Neural crest cell (in vitro differentiated cells): ENCODE measurements at places on chromosomes 11 and 22.

DNA sequence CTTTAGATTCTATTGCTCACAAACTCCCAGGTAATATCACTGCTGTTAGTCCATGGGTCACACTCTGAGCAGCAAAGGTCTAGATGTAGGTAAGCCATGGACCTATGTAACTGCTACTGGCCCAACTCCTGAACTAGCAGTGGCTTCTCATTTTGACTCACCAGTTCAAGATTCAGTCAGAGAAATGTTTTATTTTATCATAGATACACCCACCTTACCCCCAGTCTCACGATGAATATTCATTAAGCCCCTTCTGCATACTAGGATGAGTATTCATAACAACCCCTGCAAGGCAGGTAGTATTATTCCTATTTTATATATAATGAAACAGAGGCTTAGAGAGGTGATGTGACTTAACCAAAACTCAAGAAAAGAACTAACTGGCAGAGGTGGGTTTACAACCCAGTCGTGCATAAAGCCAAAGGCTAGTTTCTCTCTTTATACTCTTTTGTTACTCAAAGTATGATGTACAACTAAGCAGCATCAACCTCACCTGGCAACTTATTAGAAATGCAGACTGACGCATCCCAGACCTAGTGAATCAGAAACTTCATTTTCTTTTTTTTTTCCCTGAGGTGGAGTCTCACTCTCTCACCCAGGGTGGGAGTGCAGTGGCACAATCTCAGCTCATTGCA, 957.6 kb upstream of the CCDC90B start:
- no peak for DNase-seq

DNA sequence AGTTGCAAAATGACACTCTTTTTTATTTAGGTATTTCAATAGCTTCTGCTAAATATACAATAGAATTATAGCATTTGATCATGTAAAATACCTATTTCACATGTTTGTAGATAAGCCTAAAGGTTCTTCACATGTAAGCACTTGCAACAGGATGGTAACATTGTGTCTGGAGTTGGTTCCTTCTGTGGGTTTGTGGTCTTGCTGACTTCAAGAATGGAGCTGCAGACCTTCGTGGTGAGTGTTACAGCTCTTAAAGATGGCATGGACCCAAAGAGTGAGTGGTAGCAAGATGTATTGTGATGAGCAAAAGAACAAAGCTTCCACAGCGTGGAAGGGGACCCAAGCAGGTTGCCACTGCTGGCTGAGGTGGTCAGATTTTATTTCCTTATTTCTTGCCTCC, 246.4 kb upstream of the PDGFD start:
- DNase-seq, result no peak

- DNase-seq, result no peak
Measured at GRCh38 chr11:17572791-17573460, 25.9 kb downstream of the OTOG start.

DNA sequence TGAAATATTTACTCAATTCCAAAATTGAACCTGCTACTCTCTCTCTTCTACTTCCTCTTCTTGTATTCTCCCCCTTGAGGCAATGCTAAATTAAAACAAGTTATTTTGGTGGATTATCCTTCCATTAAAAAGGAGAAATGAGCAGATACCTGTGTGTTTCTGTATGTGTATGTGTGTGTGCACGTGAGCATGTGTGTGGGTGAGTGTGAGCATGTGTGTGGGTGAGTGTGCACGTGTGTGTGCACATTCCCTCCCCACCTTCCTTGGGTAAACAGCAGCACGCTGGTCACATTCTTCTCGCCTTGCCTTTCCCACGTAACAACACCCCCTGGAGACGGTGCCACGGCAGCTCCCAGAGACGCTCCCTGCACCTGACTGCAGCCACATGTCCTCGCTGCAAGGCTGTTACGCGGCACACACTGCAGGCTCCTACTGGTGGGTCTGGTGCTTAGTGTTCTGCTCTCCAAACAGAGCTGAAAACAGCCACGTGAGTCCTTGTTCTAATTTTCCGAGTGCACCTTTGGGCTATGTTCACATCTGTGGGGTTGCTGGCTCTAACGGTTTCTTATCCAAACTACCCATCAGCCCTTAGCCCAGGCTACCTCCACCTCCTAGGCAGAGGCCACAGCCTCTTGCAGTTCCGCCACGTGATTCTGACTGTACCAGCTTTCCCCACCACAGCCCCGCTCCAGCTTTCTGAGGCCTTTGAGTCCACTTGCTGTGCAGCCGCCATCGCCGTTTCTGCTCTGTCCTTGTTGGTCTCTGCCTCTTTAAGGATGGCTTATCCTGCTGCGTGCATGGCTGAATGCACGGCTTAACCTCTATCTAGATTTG, 123.4 kb downstream of the CTTN start:
- DNase-seq, result no peak

- no peak for DNase-seq
Measured at GRCh38 chr22:37680191-37680851, 4.9 kb downstream of the LGALS1 start.

DNA sequence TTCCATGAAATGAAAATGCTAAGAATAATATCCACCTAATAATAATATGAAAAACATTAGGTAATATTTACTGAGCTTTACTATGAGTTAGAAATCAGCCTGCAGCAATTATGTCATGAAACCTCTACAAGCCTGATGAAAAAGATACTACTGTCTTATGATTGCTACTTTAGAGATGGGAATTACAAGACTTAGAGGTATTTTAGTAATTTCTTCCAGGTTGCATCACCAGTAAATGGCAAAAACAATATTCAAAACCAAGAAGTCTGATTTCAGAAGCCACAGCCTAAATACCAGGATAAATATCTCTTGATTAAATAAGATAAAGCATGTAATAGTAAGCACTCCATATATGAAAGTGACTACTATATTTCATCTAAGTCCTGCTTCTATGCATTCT, 13.8 kb downstream of the OR5B21 start:
- no peak for DNase-seq

DNA sequence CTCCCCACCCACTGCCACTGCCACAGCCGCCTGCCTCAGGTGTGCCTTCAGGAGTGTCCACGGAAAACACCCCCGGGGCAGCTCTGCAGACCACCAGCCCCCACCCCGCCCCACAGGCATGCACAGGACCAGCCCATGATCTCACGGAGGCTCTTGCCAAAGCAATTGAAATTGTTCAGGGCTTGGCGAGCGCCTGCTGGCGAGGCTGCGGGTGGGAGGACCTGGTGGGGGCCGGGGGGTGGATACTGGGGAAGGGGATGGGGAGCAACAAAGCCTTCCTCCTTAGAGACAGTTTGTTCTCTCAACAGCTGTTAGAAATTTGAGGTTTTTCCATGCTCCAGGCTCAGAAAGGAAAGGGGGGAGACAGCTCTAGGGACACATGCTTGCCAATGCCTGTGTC, 274.7 kb downstream of the MN1 start:
- no peak for DNase-seq

- DNase-seq, result no peak
Measured at GRCh38 chr11:113163291-113164030, 150.9 kb upstream of the TTC12 start.

- no peak for DNase-seq
Measured at GRCh38 chr11:113476553-113476952, 1.4 kb upstream of the DRD2 start.

DNA sequence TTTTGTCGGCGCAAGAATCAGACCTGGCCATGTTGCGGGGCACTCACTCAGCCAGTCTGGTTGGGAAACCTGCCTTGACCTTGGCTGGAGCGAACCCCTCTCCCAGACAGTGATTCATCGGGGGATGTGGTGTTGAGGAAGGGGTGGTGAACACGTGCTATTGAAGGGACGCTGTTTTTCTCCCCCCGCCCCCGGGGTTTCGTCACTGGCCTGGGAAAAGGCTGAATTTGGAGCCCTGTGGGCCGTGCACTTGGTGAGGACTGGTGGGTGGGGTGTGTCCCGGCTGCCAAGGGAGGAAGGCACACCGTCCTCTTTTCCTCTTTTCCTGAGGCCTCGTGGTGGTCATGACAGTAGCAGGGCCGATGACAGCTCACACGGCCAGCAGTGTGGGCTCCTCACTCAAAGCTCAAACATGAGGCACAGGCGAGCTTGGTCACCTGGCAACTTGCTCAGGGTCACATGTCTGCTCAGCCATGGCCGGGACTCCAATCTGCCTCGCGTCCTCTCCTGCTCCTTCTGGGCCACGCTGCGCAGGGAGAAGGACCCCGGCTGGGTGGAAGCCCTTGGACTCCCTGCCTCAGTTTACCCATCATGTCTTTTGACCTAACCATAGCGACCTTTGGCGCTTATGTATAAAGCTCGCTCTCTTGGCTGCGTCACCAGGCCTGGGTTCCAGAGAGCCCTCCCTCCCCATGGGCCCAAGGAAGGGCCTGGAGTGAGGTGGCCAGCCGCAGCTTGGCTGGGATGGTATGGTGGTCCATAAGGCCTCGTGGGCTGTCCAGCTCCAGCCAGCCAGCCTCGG, 49.4 kb downstream of the SMIM38 start:
- DNase-seq, result no peak

DNA sequence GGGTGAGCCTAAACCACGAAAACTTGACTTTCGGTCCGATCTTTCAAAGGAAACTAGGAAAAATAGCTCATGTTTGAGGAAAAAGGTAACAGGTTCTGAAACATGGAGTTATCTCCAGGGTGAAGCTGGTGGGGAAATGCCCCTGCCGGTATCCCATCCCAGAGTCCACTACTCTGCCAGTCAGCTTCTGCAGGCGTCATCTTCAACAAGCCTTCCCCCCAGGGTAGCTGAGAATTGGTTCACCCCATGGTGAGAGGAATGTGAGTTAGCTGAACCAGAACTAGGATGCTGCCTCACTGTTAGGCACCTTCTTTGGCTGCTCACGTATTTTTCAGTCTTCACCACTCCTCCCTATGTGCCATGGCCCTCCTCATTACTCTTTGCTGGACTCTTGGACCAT, 1.1 kb downstream of the GVQW3 start:
- DNase-seq, result no peak

DNA sequence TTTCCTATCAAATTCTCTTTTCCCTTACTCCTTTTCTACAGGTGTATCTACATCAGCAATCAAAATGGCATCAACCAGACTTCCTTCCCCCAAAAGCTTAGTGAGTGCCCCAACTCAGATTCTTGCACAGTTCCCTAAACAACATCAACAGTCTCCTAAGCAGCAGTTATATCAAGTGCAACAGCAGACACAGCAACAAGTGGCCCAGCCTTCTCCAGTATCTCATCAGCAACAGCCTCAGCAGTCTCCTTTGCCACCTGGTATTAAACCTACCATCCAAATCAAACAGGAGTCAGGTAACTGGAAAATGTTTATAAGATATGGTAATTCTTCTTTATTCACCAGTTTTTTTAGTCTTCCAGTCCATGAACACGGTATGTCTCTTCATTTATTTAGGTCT, 51.4 kb downstream of the EMSY start:
- no peak for DNase-seq

DNA sequence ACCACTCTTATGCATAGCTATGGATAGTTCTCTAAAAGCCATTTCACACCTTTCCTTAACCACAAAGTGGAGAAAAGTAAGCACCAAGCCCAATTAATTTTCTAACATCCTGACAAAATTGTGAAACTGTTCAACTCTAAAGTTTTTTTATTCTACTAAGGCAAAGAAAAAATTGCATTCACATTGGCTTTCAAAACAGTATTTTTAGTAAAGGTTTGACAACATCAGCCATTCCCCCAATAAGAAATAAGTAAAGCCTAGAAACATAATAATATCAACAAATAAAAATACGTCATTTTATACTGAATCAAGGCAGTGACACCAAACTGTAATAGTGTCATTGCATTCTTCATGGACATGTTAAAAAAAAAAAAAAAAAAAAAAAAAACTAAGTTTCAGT, 11.1 kb downstream of the FAM168A start:
- DNase-seq, result no peak

DNA sequence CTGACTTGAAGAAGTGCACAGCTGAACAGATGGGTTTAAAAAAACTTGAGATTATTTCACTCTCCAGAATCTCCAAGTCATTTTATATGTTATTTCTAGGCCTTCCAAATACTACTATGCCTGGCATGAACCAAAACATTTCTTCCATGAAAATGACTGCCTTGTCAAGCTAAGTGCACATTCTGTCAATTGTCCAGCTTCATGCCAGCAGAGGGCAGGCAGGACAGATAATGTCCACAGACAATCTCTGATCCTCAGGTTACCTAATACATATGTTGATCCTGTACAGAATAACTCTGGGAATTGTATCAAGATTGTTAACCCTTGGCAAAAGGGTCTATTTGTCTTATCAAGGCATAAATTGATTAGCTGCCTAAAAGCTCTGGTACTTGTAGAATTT, 229.5 kb downstream of the AASDHPPT start:
- DNase-seq, result no peak

- DNase-seq, result no peak
Measured at GRCh38 chr11:47477323-47477722, 28.4 kb upstream of the RAPSN start.

- no peak for DNase-seq
Measured at GRCh38 chr22:36328635-36329253, 59.0 kb downstream of the MYH9 start.

GRCh38 chr22:38097557-38098409, 12.7 kb downstream of the BAIAP2L2 start:
- DNase-seq, result peak; percentile 43

DNA sequence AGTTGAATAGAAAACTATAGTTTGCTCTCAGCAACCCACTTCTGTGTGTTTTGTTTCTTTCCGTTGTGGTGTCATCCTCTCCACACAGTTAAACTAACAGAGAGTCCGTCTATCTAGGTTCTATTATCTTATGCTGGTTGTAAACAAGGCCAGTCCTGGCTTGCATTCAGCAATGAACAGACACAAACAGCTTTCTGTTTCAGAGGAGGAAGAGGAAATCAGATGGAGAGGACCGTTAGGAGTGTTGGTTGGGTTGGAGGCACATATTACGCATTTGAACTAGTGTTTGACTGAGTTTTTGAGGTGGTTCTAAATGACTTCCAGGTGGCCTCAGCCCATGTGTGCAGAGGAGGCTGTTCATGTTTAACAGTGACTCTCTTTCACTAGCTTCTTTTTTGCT, 129.5 kb upstream of the SORL1-AS1 start:
- DNase-seq, result no peak

DNA sequence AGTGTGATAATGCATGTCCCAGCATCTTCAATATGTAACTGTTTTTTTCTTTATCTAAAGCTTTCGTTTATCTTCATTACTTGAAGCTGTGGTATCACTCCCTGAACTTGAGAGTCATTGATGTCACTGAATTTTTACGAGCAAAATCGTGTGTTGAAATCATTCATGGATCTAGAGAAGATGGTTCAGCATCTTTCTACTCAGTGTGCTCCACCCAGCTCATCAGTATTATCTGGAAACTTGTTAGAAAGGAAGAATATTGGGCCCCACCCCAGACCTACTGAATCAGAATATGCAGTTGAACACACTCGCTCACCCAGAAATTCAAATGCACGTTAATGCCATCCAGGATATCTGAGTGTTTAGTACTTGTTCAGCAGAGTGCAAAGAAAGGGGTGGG, 8.3 kb downstream of the CDON start:
- no peak for DNase-seq

- no peak for DNase-seq
Measured at GRCh38 chr11:102172127-102172848, 62.0 kb downstream of the YAP1 start.

GRCh38 chr11:69711822-69712801, 8.3 kb upstream of the FGF19 start:
- DNase-seq, result no peak
